NCI-H1092 treated with DMSO at 0.1 percent for 48 hours (cell line): ENCODE measurements at places on chromosomes 6 and 20.
A peak's percentile ranks its signal among the peaks of the same experiment; 100 is the strongest.

DNA sequence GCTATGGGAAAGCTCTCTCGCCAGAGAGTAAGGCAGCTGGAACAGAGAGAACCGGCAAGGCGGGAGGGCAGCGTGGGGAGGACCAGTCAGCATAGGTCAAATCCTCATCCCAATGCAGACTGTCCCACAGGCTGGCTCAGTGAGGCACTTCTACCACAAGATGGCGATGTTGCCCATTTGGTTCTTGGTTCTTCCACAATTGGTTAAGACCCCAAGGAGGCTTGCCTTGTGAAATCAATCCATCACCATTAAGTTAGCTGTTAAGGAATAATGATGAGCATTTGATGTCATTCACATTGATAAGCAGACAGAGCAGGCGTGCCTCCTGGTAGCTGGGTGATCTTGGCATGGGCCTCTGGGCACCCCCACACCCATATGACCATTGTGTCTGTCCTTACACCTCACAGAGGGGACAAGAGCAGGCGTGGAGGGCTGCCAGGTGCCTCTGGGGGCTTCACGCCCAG, 2.4 kb downstream of the CSTL1 start:
- peak; percentile 48 for DNase-seq

DNA sequence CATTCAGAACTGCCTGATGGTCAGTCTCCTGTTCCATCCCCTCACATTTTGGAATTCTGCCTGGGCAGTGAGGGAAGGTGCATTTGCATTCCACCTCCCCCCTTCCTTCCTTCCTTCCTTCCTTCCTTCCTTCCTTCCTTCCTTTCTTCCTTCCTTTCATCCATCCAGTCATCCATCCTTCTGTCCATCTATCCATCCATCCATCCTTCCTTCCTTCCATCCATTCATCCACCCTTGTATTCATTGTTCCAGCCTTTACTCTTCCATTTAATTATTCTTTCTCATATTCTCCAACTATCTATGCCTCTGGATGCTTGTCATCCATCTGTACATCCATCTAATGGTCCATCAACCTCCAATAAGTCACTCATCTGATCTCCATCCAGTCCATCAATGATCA, 14.0 kb downstream of the PCK1 start:
- no peak for DNase-seq

DNA sequence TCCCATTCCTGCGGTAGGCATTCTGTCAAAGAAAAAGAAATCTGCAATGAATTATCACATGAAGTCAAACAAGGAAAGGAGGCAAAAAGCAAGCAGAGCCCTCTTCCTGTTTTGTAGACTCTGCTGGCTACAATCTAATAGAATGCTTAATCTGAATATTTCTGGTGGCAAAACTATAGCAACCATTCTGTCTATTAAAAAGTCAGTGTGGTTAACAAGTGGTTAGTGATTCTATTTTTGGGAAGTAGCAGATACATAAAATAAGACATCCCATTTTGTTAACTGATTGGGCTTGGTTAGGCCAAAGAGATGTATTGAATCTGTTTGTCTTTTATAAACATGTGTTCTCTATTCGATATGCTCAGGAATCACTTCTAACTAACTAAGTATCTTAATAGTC, 442.3 kb downstream of the CDC5L start:
- DNase-seq, result no peak

GRCh38 chr6:3549314-3549940, 92.6 kb upstream of the SLC22A23 start:
- no peak for DNase-seq

DNA sequence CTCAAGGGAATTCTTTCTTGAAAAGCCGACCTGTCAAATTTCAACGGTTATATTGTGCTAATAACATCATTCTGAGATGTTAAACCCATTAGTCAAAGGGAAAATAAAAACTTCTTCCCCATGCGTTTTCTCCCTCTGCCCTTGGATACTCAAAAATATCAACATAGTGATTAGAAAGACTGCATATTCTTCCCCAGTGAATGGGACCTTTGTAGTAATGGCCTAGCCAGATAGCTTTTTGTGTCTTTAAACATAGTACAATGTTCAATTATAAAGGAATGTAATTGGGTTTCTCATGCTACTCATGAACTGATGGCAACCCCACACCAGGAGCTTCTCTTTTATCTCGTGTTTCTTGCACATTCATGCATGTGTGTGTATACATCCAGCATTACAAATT, 69.4 kb downstream of the PHACTR1 start:
- DNase-seq, result no peak

- DNase-seq, result no peak
These were observed 120.2 kb downstream of the GMPR start for GRCh38 chr6:16358531-16359138.

- DNase-seq, result no peak
These were observed 55.2 kb upstream of the ASIP start for GRCh38 chr20:34185766-34186620.

DNA sequence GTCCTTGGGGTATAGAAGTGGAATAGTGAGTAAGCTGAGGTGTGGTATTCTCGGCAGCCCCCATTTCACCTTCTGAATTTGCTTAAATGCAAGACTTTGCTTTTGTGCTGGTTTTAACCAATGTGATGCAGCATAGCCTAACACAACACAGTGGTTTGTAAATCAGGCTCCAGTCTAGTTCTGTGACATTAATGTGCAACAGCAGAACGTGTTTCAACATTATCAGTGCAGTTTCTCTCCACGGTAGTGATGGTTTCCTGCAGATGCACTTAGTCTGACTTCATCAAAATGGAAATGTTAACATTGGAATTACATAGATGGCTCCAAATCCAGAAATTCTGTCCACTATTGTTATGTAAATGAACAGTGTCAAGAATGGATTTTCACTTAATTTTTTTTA, 139.5 kb downstream of the ZFAND3 start:
- no peak for DNase-seq

DNA sequence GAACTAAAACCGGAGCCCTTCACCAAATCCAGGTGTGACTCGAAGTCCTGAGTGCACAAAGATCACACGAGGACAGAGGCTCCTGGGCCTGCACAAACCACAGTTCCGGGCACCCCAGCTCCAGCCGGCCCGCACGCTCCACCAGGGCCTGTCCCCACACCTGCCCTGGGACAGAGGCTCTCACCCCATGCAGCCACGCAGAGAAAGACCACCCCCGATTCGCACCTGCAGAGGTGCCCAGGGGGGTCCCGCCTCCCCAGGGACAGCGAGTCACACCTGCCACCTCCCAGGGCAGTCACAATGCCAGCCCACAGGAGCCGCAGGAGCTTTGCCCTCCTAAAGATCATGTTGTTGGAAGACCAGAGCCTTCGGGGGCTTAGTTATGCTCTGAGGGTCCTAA, 25.4 kb upstream of the MRGBP start:
- no peak for DNase-seq

GRCh38 chr20:51162015-51162414, 139.1 kb upstream of the KCNG1 start:
- DNase-seq, result no peak

GRCh38 chr6:3844097-3844463, 5.1 kb upstream of the FAM50B start:
- no peak for DNase-seq

DNA sequence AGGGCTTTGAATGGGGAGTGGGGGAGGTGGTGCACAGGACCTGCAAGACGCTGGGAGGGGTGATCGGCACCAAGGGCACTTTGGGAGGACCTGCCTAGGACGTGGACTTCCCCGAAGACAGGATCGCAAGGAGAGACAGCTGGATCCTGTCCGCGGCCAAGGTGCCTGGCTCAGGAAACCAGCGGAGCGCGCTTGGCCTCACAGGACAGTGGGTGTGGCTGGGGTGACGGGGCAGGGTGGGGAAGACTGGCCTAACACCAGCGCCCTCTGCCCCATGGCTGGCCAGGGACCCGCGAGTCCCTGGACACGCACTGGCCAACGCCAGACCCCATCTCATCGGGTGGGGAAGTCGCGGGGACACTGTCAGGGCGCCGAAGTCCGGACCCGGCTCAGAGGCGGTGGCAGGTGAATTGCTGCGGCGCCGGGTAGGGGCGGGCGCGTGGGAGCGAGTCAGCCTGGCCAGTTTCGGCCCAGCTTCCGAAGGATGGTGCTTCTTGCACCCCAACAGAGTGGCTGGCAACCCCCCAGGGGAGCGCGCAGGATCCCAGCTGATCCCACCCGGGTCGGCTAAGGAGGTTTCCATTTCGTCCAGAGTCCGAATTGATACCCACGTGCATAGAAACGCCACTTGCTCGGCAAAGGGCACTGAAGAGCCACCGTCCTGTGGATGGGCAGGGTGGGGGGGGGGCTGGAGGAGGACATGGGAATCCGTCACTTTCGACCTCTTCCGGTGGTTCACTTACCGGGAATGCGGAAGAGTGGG, 785 bp upstream of the THBD start:
- peak; percentile 8 for DNase-seq

DNA sequence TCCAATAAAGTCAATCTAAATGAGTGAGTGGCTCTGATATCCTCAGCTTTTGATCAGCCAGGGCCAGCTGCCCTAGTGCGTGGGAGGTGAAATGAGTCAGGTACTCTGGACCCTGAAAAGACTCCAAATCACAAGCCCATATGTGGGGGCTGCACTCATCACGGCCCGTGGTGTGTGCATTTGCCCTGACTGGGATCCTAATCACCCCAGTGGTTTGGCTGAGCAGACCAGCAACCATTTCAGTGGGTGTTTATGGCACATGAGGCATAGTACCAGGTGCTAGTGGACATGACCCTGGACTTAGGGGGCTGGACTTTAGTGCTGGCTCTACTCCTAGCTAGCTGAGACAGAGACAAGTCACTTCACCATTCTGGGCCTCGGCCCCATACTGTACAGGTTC, 39.4 kb downstream of the SCML4 start:
- DNase-seq, result no peak

DNA sequence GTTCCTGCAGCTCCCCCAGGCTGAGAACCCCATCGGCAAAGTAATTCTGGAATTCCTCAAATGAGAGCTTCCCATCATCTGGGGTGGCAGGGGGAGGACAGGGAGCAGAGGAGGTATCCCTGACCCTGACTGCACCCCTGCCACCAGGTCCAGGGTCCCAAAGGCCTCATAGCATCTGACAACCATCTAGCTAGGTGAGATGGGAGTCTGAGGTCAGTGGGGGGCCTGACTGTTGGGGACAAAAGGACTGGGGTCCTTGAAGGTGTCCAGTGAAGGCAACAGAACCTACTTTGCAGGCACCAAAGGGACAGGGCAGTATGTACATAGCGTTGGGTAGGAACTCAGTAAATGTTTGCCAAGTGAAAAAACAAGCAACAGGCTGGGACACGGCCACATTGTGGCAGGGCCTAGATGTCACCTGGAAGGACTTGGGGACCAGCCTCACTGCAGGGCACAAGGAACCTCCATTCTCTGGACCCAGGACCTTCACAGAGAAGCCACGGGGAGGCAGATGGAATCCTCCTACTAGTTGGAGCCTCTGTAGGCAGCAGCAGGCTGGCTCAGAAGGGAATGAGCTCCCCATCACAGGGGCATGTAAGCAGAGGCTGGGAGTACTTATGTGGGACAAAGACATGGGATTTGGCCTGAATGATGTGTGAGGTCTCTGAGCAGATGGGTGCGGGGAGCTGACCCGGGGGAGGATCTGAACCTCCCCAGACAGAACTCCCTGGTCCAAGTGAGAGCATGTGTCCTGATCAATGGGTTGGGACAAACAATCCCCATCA, 3.3 kb downstream of the NECAB3 start:
- no peak for DNase-seq

DNA sequence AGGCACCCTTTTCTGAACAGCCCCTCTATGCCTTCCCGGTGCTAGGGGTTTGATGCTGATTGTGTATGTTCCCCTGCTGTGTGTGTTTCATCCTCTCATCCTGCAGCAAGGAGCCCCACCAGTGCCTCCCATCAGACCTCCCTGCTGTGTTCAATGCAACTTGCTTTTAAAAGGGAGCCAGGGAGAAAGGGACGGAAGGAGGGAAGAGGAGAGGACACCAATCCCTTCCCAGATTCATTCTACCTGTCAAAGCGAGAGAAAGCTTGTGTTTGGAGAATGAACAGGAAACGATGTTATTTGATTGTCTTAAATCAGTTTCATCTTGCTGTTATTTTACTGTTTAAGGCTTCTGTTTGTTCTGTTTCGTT, 259.2 kb downstream of the ADGB start:
- DNase-seq, result peak; percentile 74

DNA sequence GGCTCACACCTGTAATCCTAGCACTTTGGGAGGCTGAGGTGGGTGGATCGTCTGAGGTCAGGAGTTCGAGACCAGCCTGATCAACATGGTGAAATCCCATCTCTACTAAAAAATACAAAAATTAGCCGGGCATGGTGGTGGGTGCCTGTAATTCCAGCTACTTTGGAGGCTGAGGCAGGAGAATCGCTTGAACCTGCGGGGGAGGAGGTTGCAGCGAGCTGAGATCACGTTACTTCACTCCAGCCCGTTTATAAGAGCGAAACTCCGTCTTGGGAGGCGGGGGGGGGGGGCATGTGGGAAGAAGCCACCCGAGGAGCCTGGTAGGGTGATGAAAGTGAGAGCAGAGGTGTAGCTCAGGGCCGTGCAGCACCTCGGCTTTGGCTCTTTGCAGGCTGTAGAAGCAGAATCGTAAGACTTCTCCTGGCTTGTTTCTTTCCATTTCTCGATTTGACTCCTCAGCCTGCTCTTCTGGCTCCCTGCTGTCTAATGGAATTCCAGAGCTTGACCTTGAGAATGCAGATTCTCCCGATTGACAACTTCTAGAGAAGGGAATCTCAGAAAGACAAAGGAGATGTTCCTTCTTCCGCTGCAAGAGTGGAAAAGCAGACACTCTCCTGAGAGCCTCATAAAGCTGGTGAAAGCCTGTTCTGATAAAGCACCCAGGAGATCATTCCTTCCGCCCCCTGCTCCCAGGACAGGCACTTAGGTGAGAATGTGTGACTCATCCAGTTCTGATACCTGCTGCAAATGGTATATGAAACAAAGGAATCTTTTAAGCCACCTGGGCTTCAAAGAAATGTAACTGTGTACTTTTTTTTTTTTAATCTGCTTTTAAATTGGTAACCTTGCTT, 26.0 kb upstream of the PPP1R16B start:
- no peak for DNase-seq

DNA sequence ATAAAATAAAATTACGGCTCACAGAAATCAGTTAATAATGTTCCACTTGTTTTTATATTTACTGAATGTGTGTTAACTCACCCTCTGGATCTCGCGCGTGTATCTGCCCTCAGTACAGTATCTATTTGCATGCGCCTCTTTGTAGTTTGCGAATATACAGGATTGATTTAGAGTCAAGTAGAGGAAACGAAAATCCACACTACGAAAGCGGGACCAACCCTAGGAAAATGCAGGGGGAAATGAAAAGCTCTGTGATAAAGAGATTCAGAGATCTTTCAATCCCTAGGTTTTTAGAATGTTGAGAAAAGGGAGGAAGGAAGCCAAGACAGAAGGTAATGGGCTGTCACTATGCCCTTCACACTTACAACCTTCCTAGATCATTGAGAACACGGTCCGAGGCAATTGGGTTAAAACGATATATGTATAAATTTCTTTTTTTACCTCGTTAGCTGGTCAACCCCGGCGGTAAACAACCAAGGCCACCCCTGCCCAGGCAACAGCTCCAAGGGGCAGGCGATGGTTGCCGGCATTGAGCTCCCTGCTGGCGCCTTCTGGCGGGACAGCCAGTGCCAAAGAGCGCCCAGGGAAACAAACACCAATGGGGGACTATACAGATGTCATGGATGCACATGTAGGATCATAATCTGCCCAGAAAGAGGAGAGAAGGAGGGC, 792 bp upstream of the FUT9 start:
- peak; percentile 82 for DNase-seq
